ENCODE measurements at places on chromosomes 7 and 10.

DNA sequence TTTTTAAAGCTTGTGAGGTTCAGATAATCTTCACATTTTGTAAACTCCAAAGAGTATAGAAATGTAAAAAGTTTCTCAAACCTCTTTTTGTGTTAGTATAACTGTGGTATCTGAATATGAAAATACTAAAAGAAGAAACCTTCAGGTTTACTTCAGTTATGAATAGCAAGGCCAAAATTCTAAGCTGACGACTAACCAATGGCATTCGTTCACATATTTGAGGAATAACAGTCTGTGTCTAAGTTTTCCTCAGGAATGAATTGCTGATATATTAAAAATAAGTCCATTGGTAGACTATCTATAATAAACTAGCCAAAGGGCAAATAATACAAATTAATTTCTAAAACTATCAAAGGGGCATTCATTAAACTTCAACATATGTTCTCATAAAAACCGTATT, 206.0 kb downstream of the CXCL12 start:
- no peak for DNase-seq

GRCh38 chr10:13627459-13628310, 40.9 kb downstream of the PRPF18 start:
- no peak for DNase-seq

- no peak for DNase-seq
These were observed 59.7 kb upstream of the ATP6V0A4 start for GRCh38 chr7:138857728-138858127.

- no peak for DNase-seq
These were observed 68.8 kb upstream of the ABLIM1 start for GRCh38 chr10:114726820-114727271.
